ENCODE measurements at places on chromosomes 11 and 22. TPM values are rescaled to one million over a fixed set of nuclear protein-coding genes. Genes with fewer than 3 reads are reported as not detected.

SLC25A18 gene
- total RNA-seq = not detected

THOC5 gene
- total RNA-seq = 45.6 TPM

DNA sequence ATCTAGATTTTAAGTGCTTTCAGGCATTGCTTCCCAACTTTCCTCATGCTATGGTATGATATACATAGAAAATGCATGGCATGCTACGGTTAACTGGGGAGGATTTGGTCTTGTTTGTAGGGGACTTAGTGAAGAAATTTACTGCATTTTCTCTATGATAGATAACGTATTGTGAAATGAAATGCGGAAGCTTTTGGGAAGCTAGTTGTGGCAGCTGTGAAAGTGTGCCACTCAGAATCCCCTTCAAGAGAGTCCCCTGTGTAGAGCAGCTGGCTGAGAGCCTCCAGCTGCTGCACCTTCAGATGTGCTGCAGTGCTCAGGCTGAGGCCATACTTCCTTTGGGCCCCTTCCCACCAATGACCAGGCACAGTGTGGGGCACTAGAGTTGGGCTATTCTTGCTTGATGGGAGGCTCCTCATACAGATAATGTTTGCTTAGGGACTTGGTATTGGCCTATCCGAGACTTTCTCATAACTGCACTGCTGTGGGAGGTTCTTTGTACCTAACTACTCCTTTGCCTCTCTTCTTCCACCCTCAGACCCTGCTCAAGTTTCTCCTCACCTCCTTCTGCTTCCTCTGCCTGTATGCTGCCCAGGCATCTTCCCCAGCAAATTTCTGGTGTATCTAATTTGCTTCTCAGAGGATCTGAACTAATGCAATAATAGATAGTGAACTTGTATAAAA lies 67.3 kb downstream of the HIPK3 start:
- DNase-seq = no peak

DNA sequence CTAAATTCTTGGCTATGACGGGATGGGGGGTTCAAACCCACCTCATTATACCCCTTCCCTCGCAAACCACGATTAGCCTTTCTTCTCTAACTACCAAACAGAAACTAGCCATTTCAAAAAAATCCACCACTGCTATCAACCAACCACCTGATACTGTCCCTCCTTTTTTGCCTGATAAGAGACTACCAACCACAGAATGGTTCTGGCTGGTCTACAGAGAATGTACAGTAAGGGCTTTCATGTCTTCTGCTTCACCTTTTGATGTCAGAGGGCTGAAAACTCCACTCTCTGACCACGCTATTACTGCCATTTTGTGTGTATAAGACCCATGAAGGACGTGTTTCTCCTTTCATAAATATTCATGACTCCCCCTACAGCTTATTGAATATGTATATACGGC lies 19.1 kb downstream of the RIC3 start:
- no peak for DNase-seq

DNA sequence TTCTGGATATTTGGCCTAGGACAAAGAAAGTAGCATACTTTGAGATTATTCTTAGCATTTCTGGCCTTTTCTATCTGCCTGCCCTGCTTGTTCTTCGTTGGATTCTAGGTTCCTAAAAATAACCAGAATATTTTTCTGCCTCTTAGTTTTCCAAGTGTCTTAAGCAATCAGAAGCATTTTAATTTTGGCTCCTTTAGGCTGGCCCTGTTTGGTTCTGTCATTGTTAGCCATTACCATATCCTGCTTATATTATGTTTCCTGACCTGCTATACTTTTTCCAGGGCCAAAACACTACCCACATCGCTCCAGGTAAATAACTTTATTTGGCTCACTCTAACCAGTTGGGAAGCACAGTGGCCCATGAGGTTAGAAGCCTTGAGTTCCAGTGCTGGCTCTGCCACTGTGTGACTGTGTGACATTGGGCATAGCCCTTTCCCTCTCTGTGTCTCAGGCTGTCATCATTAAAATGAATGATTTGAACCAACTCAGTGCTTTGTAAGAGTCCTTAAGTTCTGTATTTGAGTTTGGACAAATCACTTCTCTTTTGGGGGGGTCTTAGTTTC lies 91.1 kb downstream of the STIM1 start:
- no peak for DNase-seq

DNA sequence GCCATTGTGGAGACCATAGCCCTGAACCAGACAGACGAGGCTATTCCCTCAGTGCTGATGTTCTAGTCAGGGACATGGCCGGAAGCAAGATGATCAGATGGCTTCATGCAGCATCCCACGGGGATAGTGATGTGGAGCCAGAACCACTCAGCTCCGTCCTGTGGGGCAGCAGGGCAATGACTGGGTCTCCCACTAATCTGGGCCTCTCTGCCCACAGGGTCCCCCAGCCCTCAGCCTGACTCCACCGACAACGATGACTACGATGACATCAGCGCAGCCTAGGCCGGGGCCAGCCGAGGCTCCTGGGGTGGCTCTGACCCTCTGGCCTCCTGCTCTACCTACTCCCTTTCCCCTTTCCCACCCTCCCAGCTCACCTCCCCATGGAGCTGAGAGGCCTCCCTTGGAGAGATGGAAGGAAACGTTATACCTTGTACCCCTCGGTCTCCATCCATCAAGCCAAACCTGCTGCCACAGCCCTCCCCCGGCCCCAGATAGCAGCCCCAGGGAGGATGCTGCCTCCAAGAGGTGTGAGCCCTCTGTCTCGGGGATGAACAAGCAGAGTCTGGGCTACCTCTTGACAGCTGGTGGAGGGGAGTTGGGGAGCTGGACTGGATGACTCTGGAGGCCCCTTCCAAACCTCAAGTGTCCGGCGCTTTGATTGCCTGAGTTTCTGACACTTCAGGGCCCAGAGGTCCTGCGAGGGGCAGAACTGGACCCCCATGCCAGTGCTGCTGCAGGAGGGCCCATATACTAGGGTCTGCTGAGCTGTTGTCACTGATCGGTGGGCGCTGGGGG lies 47.8 kb downstream of the CD6 start:
- DNase-seq = no peak

Measured in A172 (cell line).